ENCODE measurements at places on chromosomes 7 and 10. TPM values are rescaled to one million over a fixed set of nuclear protein-coding genes. Genes with fewer than 3 reads are reported as not detected.

DPP6 gene
- 23.0 TPM for total RNA-seq

PNLIPRP3 gene
- not detected for total RNA-seq

- no peaks in the 10 kb centered on the region for H3K27me3 ChIP-seq
- H3K4me1 ChIP-seq, result peaks cover 98% of the 10 kb centered on the region
- peak overlapping the region; percentile 55 for H3K4me3 ChIP-seq
- peak; percentile 31 for ATAC-seq
These were observed 3.6 kb downstream of the INMT start for GRCh38 chr7:30755384-30756154.

SLC29A4 gene
- total RNA-seq, result 2.7 TPM

DNA sequence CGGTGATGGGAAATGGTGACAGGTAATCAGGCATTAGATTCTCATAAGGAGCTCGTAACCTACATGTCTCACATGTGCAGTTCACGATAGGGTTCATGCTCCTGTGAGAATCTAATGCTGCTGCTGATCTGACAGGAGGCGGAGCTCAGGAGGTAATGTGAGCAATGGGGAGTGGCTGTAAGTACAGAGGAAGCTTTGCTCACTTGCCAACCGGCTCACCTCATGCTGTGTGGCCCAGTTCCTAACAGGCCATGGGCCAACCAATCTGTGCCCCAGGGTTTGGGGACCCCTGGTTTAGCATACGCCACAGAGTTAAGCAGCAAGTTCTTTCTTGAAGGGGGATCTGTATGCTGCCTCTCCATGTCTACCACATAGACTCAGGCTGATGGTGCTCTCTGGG is 133.1 kb downstream of the IQUB start:
- H3K27me3 ChIP-seq, result no peaks in the 10 kb centered on the region
- H3K4me1 ChIP-seq, result peaks cover 26% of the 10 kb centered on the region
- no peaks in the 10 kb centered on the region for H3K36me3 ChIP-seq
- ATAC-seq, result no peak
- H3K4me3 ChIP-seq, result no peak overlapping the region
- H3K27ac ChIP-seq, result no peak overlapping the region

HUS1 gene
- 13.7 TPM for total RNA-seq

GRCh38 chr7:42263971-42264370 is 27.0 kb upstream of the GLI3 start:
- ATAC-seq, result no peak
- H3K4me1 ChIP-seq, result no peaks in the 10 kb centered on the region
- no peak overlapping the region for H3K4me3 ChIP-seq
- no peaks in the 10 kb centered on the region for H3K27me3 ChIP-seq

- no peak overlapping the region for H3K27ac ChIP-seq
- H3K4me3 ChIP-seq, result no peak overlapping the region
- no peaks in the 10 kb centered on the region for H3K36me3 ChIP-seq
- no peaks in the 10 kb centered on the region for H3K27me3 ChIP-seq
- no peak for ATAC-seq
- H3K4me1 ChIP-seq, result no peaks in the 10 kb centered on the region
These were observed 37.8 kb downstream of the SRPK2 start for GRCh38 chr7:105350906-105351305.

GRCh38 chr7:139683137-139683921 is 94.5 kb downstream of the HIPK2 start:
- no peak overlapping the region for H3K4me3 ChIP-seq
- ATAC-seq, result no peak
- no peak overlapping the region for H3K27ac ChIP-seq
- peaks cover 4% of the 10 kb centered on the region for H3K36me3 ChIP-seq
- peaks cover 23% of the 10 kb centered on the region for H3K4me1 ChIP-seq

- H3K36me3 ChIP-seq, result no peaks in the 10 kb centered on the region
- peak; percentile 16 for ATAC-seq
- H3K27ac ChIP-seq, result peak overlapping the region; percentile 64
- no peaks in the 10 kb centered on the region for H3K4me1 ChIP-seq
These were observed 744 bp downstream of the PPRC1 start for GRCh38 chr10:102133373-102134195.

GRCh38 chr7:1114088-1114487 is 26.2 kb downstream of the GPER1 start:
- H3K36me3 ChIP-seq, result no peaks in the 10 kb centered on the region
- no peak for ATAC-seq
- H3K27me3 ChIP-seq, result no peaks in the 10 kb centered on the region
- no peak overlapping the region for H3K4me3 ChIP-seq

ATP6V0A4 gene
- 0.82 TPM for total RNA-seq

DNA sequence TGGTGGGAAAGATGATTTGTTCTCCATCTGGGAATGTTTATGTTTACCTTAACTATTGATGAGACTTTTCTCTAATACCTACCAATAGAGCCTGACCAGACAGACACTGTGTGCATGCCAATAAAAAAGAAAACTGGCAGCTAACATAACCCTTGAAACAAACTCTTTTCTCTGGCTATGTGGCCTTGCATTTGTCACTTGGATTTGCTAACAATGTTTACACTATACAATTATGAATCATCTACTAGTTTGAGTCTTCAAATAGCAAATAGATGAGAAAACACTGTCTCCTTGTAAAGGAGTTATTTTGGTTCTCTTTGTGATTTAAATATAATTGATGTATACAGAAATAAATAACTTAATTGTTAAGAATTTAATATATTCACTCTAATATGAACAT is 273.1 kb downstream of the SEMA3D start:
- peaks cover 14% of the 10 kb centered on the region for H3K4me1 ChIP-seq
- H3K36me3 ChIP-seq, result no peaks in the 10 kb centered on the region
- no peak overlapping the region for H3K4me3 ChIP-seq
- H3K27me3 ChIP-seq, result no peaks in the 10 kb centered on the region
- no peak overlapping the region for H3K27ac ChIP-seq

DNA sequence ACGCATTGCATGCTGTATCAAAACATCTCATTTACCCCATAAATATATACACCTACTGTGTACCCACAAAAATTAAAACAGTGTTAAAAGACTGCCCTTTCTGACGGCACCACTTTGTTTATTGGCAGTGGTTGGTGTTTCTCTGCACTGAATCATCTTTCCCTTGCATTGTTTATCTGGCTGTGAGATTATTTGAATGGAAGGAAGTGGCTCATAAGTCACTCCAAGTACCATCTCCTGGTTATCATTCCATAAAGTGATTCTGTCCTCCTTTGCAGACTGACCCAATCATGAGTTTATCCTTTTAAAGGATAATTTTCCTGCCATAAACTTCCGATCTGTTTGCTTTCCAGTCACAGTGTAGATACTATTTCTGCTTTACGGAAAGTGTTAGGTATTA is 183.8 kb downstream of the CAMK1D start:
- H3K27ac ChIP-seq, result no peak overlapping the region
- H3K4me1 ChIP-seq, result peaks cover 6% of the 10 kb centered on the region
- H3K4me3 ChIP-seq, result no peak overlapping the region
- ATAC-seq, result no peak

PCDH15 gene
- 0.50 TPM for total RNA-seq

DNA sequence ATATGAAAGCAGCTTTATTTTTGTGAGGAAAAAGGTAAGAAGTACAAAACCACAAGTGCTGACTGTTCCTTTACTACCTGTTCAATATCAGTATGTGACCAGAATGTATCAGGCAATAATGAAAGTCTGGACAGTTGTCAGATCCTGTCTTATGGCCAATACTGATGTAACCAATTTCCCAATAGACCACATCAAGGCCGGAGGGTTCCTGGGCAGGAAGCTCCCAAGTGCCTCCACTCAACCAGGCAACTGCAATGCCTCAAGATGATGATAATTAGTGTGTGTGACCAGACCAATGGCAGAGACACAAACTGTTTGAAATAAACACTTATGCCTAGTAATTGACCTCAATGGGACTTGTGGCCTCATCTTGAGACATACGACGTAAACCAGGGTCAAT is 149.4 kb upstream of the ASAH2 start:
- no peaks in the 10 kb centered on the region for H3K27me3 ChIP-seq
- no peaks in the 10 kb centered on the region for H3K4me1 ChIP-seq
- no peak for ATAC-seq

CHCHD2 gene
- total RNA-seq, result 358 TPM

ZNF212 gene
- total RNA-seq, result 11.1 TPM

- peaks cover 19% of the 10 kb centered on the region for H3K27me3 ChIP-seq
- H3K4me3 ChIP-seq, result no peak overlapping the region
- H3K27ac ChIP-seq, result no peak overlapping the region
- no peaks in the 10 kb centered on the region for H3K36me3 ChIP-seq
- ATAC-seq, result no peak
- H3K4me1 ChIP-seq, result no peaks in the 10 kb centered on the region
These were observed 308.1 kb upstream of the PFKP start for GRCh38 chr10:2759233-2759632.

- H3K27ac ChIP-seq, result peak overlapping the region; percentile 97
- H3K27me3 ChIP-seq, result no peaks in the 10 kb centered on the region
- peak; percentile 22 for ATAC-seq
- H3K4me3 ChIP-seq, result peak overlapping the region; percentile 72
- peaks cover 31% of the 10 kb centered on the region for H3K4me1 ChIP-seq
These were observed 707 bp upstream of the C1GALT1 start for GRCh38 chr7:7181519-7182155.

- no peaks in the 10 kb centered on the region for H3K36me3 ChIP-seq
- H3K4me3 ChIP-seq, result no peak overlapping the region
- no peak for ATAC-seq
- no peaks in the 10 kb centered on the region for H3K27me3 ChIP-seq
- no peak overlapping the region for H3K27ac ChIP-seq
- H3K4me1 ChIP-seq, result no peaks in the 10 kb centered on the region
These were observed 168.3 kb downstream of the CHRM2 start for GRCh38 chr7:137036768-137037167.

DNA sequence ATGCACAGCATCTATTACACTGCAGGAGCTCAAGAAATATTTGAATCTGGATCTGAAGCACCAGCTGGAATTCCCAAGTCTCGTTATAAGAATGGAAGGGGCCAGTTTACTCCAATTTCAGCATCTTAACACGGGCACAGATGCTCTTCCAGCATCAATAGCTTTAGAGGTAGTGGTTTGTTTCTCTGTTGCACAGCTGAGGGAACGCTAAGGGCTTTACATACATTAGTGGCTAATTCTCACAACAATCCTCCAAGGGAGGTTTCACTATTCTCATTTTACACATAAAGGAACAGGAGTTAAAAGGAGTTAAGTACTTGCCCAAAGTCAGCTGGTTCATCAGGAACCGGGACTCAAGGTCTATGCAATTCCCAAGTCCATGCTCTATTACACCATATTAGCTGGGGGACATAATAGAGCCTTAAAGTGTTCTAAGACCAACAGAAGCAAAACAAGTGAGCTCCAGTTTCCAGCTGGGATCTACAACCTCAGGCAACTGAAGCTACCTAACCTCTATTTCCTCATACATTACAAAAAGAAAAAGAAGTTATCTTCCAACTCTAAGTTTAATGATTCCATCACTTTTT is 9.9 kb downstream of the XPNPEP1 start:
- peaks cover 22% of the 10 kb centered on the region for H3K4me1 ChIP-seq
- peak overlapping the region; percentile 53 for H3K27ac ChIP-seq
- H3K27me3 ChIP-seq, result no peaks in the 10 kb centered on the region
- no peak for ATAC-seq
- no peak overlapping the region for H3K4me3 ChIP-seq
- peaks cover 29% of the 10 kb centered on the region for H3K36me3 ChIP-seq

GRCh38 chr10:124911124-124912067 is 30.5 kb upstream of the ZRANB1 start:
- H3K27me3 ChIP-seq, result no peaks in the 10 kb centered on the region
- no peak for ATAC-seq
- H3K4me3 ChIP-seq, result no peak overlapping the region
- no peaks in the 10 kb centered on the region for H3K36me3 ChIP-seq

DNA sequence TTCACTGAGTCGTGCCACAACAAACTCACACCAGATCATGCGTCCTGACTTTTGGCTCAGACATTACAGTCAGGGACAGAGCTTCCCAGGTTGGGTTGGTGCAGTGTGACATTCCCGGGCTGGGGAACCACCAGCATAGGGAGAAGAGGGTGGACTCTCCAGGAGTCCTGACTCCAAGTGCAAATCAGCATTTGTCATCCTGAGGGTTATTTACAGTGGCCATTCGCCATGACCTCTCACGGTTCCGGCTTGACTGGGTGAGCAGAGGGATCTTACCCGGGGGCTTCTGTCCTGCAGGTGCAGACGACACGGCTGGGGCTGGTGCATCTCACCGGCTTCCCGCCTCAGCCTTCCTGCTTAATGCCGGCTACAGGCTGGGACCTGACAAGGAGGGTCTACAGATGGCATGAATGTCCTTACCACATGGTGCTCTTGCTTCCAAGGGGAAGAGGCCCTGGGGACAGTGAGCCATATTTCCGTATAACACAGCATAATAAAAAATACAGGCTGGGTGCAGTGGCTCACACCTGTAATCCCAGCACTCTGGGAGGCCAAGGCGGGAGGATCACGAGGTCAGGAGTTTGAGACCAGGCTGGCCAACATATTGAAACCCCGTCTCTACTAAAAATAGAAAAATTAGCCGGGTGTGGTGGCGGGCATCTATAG is 12.5 kb upstream of the INTS1 start:
- H3K4me3 ChIP-seq, result no peak overlapping the region
- H3K27me3 ChIP-seq, result peaks cover 50% of the 10 kb centered on the region
- no peak overlapping the region for H3K27ac ChIP-seq
- ATAC-seq, result no peak

TEX36 gene
- not detected for total RNA-seq

DNA sequence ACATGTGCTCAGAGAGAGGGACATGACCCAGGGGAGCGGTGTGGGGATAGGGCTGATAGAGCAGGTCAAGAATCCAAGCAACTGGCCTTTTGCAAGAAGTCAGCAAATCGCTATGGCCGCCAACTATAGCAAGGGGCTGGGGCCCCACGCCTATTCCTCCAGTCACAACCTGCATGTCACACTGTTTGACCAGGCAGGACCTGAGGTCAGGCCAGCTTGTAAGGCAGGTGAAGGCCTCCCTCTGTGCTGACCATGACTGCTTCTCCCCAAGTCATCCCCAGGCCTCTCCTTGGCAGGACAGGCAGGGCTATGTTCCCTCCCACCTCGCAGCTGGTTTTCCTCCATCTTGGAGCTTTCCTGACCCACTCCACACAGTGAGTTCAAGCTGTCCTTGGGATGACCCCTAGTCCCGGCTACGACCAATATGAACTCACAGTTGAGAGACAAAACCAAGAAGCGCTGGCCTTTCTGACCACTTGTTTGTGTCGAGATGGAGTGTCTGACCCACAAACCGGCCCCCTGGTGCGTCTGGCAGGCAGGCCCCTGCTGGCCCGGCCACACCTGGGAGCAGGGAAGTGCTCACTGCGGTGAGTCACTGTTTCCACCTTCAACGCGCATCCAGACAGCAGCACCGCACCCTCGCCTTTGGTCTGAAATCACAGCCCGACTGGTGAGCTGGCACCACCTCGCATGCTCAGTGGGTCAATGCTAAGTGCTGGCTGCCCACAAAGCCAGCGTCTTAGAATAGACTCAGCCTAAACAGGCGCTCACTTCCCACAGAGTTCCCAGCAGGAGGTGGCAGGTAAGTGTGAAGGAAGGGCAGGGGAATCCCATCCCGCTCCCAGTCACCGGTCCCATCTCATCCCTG is 81.4 kb downstream of the VWA2 start:
- no peaks in the 10 kb centered on the region for H3K27me3 ChIP-seq
- no peak for ATAC-seq
- H3K36me3 ChIP-seq, result no peaks in the 10 kb centered on the region
- H3K4me3 ChIP-seq, result no peak overlapping the region
- no peaks in the 10 kb centered on the region for H3K4me1 ChIP-seq
- H3K27ac ChIP-seq, result no peak overlapping the region

- H3K27ac ChIP-seq, result no peak overlapping the region
- no peaks in the 10 kb centered on the region for H3K36me3 ChIP-seq
- H3K27me3 ChIP-seq, result no peaks in the 10 kb centered on the region
- no peak overlapping the region for H3K4me3 ChIP-seq
These were observed 82.3 kb downstream of the INPP5A start for GRCh38 chr10:132619927-132620326.

DPY19L1 gene
- 21.8 TPM for total RNA-seq

Data from gastroesophageal sphincter (tissue), 4 donors.